ENCODE measurements at places on chromosomes 16 and 17.

- DNase-seq: no peak
Observed at GRCh38 chr16:30349675-30350074, 5.4 kb downstream of the CD2BP2 start.

DNA sequence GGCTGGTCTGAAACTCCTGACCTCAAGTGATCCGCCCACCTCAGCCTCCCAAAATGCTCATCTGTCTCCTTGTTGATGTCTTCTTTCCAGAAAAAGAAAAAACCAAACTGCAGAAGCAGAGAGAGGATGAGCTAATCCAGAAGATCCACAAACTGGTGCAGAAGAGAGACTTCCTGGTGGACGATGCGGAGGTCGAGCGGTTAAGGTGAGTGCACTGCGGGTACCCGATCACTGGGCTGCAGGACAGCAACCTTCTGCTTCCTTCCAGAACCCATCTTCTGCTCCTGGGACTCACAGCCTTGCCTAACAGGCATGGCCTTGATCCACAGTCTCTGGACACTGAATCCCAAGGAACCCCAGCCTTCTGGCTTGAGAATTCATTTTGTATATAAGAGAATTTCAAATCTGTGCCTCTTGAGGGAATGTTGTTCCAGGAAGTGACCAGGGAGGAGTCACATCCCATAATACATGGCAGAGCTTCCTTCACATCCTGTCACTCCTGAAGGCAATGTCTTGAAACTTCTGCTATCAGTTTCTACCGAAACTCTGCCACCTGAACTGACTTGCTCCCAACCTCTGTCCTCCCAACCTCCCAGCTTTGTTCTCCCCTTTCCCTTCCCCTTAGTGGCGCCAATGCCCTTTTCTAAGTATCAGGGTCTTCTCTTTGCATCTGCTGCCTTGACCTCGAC, 61.7 kb downstream of the MARF1 start:
- DNase-seq: no peak

DNA sequence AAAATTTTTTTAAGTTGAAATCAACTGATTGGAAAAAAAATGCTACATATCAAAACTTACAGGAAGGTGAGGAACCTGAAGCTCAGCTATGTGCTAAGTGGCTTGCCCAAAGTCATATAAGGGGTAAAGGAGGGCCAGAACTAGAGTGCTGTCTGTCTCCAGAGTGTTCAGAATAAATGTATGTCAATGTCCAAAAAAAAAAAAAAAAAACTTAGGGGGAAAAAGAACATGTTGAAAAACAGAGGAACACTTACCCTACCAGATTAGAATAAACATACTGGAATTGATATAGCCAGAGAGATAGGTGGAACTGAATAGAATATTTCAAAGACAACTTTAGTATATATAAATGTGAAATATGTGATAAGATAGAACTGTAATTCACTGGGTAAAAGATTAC, 11.5 kb downstream of the DCAF7 start:
- no peak for DNase-seq

- no peak for DNase-seq
Observed at GRCh38 chr17:4204710-4205173, 59.0 kb downstream of the ANKFY1 start.

- DNase-seq: no peak
Observed at GRCh38 chr16:82832821-82833220, 206.1 kb downstream of the CDH13 start.

DNA sequence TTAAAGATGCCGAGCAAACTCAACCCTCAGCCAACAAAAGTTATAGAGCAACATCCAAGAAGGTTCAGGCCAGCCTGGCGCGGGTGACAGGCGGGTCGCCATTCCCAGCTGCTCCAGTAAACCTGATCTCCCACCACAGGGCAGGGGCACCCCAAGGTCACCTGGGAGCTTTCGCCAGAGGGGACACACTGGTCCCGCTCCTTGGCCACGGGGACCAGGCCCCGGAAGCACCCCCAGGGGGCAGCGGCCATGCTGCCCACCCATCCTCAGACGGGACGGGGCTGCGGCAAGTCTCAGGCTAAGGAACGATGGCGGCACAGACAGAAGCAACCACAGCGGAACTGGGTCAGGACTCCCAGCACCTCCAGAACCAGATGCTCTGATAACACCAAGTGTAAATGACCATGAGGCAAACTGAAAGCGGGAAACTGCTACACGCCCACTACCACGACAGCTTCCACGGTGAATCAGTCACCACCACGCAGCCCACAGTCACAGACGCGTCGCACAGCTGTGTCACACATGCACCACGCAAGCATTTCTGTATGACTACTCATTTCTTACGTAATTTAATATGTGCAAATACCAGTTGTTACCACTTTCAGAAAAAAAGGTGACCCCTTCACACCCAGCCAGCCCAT, 14.1 kb upstream of the CCDC154 start:
- DNase-seq: peak; percentile 33

GRCh38 chr16:55411231-55411630, 67.8 kb upstream of the MMP2 start:
- DNase-seq: no peak

DNA sequence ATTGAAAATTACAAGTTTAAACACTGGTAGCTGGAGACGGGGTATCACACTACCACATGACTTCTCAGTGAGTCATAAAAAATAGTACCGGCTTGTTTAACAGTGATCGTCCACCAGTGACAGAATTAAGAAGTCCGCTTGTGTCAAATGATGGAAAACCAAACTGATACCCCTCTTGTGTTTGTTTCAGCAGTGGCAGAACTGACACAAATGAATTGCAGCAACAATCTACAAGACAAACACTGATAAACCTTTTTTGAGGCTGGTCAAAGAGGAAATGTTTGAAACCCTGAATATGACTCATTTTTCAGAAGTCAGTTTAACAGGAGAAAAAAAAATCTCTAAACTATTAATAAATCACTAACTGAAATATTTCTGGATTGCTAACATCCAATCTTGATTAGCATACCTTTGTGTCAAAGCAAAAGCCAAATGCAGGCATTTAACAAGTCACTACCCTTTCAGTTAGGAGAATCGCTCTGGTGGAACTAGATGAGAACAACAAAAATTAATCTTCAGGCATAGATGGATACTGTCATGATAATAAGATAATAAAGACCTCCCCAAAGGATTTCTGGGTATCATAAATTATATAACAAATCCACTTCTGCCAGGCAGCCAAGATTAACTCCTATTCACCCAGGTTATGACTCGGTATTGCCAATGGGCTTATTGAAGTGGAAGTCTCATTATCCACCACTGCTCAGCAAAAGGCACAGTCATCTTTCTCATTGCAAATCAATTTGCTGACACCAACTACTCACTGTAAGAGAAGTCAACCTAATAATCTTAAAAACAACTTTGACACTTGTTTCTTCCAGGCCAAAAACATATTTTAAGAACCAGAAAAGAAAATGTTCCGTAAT, 20.8 kb downstream of the DCUN1D3 start:
- peak; percentile 79 for DNase-seq

GRCh38 chr16:8888951-8889892, 7.1 kb downstream of the LITAFD start:
- DNase-seq: no peak

- DNase-seq: no peak
Observed at GRCh38 chr17:81455387-81455786, 57.2 kb downstream of the ACTG1 start.

DNA sequence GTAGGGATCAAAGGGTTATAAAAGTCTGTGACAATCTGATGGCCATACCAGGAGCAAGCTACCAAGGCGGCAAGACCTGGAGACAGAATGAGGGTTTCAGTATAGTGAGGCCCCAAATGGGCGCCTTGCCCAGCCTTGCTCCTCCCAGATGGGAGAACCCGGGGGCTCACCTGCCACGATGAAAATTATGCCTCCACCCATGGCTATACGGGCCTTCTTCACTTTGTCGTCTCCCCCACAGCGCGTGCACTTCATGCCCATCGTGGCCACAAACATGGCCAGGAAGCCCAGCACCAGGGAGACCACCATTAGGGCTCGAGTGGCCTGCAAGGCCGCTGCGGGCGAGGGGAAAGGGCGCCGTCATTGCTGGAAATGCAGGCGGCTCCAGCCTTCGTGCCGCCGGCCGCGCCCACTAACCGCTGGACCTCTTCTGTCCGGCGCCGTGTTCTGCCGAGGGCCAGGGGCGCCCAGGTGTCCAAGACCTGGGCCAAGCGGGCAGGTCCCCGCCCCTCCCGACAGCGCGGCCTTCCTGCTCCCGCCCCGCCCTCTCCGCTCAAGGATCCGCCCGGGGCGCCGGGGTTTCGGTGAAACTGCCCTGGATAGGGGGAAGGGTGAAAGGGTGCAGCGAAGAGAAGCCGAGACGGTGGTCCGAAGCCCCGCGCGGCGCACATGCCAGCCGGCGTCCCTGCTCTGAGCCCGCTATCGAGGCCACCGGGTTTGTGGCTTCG, 1.5 kb downstream of the CLDN7 start:
- DNase-seq: peak; percentile 39

- DNase-seq: peak; percentile 42
Observed at GRCh38 chr17:29143894-29144293, 36.3 kb downstream of the MYO18A start.

- no peak for DNase-seq
Observed at GRCh38 chr16:16118337-16118736, 105.0 kb downstream of the ABCC6 start.

GRCh38 chr17:17043461-17044271, 1.4 kb downstream of the MPRIP start:
- DNase-seq: no peak

- no peak for DNase-seq
Observed at GRCh38 chr16:49866595-49867071, 10.7 kb upstream of the ZNF423 start.

DNA sequence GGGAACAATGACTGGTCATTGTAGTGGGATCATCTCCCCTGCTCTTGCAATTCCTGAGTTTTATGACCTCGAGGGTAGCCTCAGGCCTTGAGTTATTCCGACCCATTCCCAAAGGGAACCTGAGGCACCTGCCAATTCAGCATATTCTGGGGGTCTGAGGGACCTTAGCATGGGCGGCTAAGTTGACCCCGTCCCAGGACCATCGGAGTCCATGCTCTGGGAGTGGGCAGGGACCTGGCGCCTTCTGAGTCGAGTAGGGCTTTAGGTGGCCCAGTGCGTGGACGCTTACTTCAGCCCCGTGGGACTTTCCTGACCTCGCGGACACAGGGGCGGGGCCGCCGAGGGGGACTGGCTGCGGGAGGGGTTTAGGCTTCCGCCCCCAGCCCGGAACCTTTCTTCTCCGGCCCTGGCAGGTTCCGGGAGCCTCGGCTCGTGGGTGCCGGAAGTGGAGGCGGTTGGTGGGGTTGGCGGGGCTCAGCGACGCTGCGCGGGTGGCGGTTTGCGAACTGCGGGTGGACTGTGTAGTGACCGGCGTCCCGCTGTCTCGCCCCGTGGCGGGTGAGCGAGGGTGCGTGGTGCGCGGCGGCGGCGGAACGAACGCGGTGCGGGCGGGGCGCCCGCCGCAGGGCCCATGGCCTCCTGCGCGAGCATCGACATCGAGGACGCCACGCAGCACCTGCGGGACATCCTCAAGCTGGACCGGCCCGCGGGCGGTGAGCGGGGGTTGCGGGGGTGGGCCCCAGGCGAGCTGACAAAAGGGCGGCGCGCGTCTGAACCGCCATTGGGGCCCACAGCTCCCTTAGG, at the start of gene EDC4:
TSS of gene EDC4 (plus strand) at position 422 of the 804 bp plus-strand sequence. CDS start at position 632, 210 bp downstream.
- DNase-seq: peak; percentile 93

DNA sequence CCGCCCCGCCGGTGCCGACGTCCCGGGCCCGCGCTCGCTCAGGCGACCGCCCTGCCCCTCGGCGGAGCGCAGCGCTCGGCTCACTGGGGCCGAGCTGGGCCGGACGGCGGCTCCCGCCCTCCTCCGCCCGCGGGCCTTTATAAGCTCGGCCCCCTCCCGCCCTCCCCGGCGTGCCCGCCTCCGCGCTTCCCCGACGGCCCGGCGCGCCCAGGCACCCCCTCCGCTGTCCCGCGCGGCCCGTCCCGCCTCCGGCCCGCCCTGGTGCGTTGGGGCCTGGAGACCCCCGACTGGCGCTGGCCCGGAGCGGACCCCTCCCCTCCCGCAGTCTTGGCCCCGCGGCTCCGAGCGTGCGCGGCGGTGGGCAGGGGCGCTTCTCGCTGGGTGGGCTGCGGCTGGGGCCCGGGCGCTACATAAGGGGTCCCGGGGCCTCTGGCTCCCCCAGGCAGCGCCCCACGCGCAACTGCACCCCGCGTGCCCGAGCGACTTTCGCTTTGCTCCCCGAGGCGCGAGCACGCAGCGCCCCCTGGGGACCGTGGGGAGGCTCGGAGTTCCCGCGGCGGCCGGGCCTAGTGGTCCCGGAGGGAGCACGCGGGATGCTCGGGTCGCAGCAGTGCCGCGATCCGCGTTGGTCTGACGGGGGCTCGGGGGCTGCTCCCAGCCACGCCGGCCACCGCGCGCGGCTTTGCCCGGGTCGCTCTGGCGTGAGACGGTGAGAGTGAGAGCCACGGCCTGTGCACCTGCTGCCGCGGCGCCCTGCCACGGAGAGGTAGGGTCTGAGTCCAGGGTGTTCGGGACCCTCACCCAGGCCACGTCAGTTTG, at the start of gene PIEZO1:
TSS of gene PIEZO1 (minus strand) at position 115 of the 819 bp plus-strand sequence. CDS start 256 bp downstream, outside the sequence.
- DNase-seq: peak; percentile 81

DNA sequence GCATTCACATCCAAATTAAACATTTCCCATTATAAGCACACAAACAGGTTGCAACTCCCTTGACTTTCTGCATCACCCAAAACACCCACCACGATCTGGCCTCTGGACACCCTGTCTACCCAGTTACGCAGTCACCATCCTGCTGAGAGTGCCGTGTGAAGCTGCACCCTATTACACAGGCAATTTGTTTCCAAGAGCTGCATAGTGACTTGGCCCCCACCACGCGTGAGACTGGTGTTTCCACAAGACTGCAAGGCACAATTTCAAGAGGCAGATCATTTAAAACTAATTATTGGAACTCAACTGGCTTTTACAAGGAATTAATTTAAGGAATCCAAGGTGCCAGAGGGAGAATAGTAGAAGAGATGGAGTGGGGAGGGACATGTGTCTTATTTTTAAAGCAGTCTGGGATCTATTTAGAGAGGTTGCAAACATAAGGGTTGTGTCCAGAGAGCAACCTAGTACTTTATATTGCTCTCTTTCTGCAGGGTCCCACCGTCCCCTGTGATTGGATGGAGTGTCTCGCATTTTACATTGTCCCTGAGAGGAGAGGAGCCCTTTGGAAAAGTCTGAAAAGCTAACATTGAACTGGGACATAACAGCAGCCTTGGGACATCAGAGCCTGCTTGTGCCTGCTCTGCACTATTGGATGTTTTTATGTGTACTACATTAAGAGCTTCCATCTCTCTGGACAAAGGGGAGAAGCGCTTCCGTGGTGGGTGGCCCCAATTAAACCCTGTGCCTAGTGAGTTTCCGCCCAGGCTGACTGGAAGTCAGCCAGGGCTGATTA, 8.7 kb upstream of the ADAMTS18 start:
- DNase-seq: no peak

GRCh38 chr16:84329843-84330684, 35.4 kb downstream of the WFDC1 start:
- DNase-seq: no peak
